Osteocyte (in vitro differentiated cells): ENCODE measurements at places on chromosomes 2 and 18. TPM values are rescaled to one million over a fixed set of nuclear protein-coding genes. Genes with fewer than 3 reads are reported as not detected.

DNA sequence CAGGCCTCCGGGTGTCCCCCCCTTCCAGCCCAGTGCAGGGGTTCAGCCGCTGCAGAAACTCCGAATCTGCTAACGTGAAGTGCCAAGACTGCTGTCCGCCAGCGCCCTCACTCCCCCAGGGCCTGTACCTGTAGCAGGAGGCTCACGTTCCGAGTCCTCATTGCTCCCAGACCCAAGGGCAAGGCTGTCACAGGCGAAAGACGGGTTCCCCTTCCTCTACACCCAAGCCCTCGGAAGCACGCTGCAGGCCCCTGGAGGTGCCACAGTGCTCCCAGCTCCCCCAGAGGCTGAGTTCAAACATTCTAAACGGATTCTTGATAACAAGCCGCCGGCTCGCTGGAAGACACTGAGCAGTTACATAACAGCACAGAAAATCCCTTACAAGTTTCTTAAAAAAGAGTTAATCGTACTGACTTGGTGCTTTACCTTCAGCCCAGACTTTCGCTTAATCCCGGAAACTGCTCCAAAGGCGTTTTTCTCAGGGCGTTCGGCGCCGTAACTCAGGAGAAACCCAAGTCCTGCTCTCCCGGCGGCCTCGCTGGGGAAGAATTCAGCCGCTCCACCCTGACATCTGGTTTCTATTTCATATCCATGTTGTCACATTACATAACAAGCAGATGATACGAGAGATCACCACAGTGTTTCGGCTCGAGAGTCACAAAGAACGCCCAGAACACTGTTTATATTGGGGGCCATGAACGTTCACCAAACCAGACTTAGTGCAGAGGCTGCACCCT is 92.0 kb downstream of the HDAC4 start:
- DNase-seq: no peak

- DNase-seq: no peak
These were observed 223.1 kb downstream of the AGAP1 start for GRCh38 chr2:235716875-235717496.

The HOXD3 gene
- not detected in 2 replicates for total RNA-seq

The SAG gene
- total RNA-seq: not detected in 2 replicates

The SERPINB13 gene
- total RNA-seq: not detected in 2 replicates

DNA sequence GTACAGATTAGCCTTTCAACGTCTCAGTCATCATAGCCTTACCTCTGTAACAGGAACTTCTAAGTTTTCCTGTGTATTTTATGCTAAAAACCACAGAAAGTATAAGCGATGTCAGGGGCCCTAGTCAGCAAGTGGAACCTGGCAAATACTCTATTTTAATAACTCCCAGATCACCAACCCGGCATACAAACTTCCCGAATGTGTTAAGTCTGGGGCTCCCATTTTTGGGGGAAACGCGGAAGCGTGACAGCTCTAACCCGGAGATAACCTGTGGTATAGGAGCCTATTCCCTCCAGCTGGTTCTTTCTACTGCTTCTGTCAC is 574 bp downstream of the NIFK start:
- DNase-seq: no peak

The ASB18 gene
- total RNA-seq: not detected in 2 replicates

DNA sequence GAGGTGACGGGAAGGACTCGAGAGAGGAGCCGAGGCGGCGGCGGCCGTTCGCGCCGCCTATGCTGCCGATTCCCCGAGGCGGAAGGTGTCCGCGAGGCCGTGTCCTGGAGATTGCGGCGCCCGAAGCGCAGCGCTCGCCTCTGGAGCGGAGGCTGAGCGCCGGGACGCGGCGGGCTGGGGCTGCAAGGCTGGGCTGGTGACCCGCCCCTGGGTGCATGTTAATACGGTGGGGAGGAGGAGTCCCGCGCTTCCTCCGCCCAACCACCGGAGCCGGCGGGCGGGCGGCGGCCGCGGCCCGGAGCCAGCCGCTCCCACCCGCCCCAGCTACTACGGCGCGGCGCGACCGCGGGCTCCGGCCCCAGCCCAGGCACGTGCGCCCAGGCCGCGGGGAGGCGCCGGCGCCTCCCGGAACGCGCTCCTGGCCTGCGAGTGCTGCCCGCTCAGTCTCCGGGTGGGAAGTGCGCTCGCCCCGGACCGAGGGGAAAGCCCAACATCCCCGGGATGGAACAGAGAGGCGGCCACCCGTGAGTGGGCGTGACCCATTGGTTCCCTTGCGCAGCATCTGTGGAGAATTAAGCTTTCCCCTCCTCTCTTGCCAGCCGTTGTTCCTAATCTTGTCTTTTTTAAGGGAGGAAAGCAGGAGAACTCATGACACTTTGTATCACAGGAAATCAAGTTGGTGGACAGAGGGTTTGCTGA is at the start of gene DLGAP1:
TSS of gene DLGAP1 (minus strand) at position 195 of the 699 bp plus-strand sequence.
- no peak for DNase-seq

GRCh38 chr2:241509155-241509784 is 886 bp upstream of the STK25 start:
- DNase-seq: no peak

DNA sequence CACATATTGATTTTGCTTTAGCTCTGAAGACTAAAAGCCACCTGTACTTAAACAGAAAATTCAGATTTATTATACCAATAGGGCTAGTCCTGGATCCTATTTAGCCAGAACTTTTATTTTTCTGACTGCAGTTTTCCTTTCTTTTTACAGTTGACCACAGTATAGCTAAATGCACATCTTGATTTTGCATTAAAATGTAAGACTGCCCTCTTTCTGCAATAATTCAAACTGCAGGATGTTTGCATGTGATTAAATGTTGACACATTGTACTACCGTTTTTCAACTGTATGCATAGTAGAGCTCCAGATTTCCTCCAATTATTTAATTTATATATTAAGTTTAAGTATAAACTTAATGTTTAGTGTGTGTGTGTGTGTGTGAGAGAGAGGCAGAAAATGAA is 1262.9 kb downstream of the SUCLG1 start:
- DNase-seq: no peak

The C2orf66 gene
- total RNA-seq: 0.27 and 0.29 TPM in 2 replicates
